ENCODE measurements at places on chromosomes 16 and 17.

GRCh38 chr16:3756113-3756512 is 38.8 kb upstream of the TRAP1 start:
- no peak for DNase-seq
- H3K36me3 ChIP-seq: peaks cover 49% of the 10 kb centered on the region
- H3K4me1 ChIP-seq: no peaks in the 10 kb centered on the region
- no peak overlapping the region for H3K27ac ChIP-seq
- H3K4me3 ChIP-seq: no peak overlapping the region
- no peaks in the 10 kb centered on the region for H3K27me3 ChIP-seq

- H3K36me3 ChIP-seq: peaks cover 5% of the 10 kb centered on the region
- no peak overlapping the region for H3K4me3 ChIP-seq
- no peak for DNase-seq
- no peaks in the 10 kb centered on the region for H3K27me3 ChIP-seq
- H3K27ac ChIP-seq: no peak overlapping the region
Observed at GRCh38 chr16:25013751-25014499, 1.2 kb downstream of the ARHGAP17 start.

DNA sequence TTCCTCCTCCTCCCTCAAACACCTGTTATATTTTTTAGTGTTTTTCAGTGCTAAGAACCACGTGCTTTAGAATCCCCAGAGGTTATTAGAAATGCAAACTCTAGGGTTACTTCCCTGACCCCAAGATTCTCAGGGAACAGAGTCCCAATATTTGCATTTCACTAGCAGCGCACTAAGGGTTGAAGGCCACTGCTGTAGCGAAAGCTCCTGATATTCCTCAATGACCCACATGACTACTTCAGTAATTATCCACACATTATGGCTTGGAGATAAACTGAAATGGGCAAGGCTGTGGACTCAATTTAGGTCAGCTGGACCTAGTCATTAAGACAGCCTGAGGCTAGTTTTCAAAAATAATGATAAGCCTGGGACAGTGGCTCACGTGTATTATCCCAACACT is 78.5 kb upstream of the BCAR1 start:
- H3K36me3 ChIP-seq: no peaks in the 10 kb centered on the region
- no peak overlapping the region for H3K27ac ChIP-seq
- H3K4me3 ChIP-seq: no peak overlapping the region
- H3K4me1 ChIP-seq: peaks cover 3% of the 10 kb centered on the region
- H3K27me3 ChIP-seq: no peaks in the 10 kb centered on the region
- no peak for DNase-seq

DNA sequence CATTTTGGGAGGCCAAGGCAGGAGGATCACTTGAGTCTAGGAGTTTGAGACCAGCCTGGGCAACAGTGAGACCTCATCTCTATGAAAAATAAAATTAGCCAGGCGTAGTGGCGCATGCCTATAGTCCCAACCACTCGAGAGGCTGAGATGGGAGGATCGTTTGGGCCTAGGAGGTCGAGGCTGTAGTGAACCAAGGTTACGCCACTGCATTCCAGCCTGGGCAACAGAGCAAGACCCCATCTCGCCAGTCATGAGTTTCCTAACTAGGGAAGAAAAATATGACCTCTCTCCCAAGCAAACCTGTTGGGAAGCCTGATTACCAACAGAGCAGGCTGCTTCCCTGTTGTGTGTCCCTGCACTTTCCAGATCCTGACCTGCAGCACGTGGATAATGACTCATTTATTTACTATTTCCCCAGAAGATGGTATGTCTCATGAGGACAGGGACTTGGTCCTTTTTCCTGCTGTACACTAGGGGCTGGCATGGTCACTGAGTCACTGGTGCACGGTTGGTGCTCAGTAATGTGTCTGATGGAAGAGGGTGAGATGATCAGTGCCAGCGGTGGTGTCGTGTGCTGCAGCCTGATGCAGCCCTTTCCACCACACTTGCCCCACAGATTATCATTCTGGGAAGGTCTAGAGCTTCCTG is 30.8 kb downstream of the NMT1 start:
- peaks cover 11% of the 10 kb centered on the region for H3K4me1 ChIP-seq
- H3K36me3 ChIP-seq: peaks cover 65% of the 10 kb centered on the region
- no peaks in the 10 kb centered on the region for H3K27me3 ChIP-seq
- H3K27ac ChIP-seq: no peak overlapping the region
